Fibroblast of skin of left biceps (primary cell): ENCODE measurements at places on chromosomes 2 and 18.

- DNase-seq: no peak
Observed at GRCh38 chr18:25283781-25284180, 68.2 kb downstream of the ZNF521 start.

DNA sequence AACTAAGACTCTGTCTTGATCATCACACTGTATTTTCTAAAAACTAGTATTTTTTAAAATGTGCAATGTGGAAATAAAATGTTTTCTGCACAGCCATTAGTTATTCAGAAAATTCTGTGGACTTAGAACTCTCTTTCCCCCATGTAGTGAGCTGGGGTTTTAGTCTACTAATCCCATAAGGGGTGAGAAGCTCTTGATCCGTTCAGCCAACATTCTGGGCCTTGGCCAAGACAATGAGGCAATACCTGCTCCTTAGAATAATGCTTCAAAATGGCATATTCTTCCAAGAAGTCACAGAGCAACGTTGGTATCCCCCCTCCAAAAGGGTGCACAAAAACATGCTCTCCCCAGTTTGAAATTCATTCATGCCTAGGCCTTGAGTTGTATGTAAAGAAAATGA, 4.0 kb downstream of the REEP1 start:
- DNase-seq: no peak

GRCh38 chr2:40457837-40458236, 5.9 kb upstream of the SLC8A1 start:
- no peak for DNase-seq

GRCh38 chr2:85737961-85738360, 15.8 kb upstream of the ATOH8 start:
- DNase-seq: no peak

DNA sequence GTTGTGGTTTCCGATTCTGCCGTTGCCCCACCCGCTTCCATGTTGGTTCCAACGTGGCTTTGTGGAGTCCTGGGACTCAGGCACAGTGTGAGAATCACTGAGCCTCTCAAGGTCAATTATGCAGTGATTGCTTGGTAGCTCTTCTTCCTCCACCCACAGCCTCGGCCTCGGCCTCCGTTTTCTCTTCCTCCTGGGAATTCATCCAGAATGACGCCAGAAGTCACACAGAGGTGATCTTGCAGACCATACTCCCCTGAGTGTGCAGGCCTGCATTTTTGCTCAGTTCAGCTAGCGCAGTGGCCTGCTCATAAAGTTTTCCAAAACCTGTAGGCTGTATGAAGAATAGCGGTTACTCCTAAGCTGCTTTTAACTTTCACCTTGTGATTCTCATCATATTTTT, 273.3 kb downstream of the GBX2 start:
- DNase-seq: no peak

DNA sequence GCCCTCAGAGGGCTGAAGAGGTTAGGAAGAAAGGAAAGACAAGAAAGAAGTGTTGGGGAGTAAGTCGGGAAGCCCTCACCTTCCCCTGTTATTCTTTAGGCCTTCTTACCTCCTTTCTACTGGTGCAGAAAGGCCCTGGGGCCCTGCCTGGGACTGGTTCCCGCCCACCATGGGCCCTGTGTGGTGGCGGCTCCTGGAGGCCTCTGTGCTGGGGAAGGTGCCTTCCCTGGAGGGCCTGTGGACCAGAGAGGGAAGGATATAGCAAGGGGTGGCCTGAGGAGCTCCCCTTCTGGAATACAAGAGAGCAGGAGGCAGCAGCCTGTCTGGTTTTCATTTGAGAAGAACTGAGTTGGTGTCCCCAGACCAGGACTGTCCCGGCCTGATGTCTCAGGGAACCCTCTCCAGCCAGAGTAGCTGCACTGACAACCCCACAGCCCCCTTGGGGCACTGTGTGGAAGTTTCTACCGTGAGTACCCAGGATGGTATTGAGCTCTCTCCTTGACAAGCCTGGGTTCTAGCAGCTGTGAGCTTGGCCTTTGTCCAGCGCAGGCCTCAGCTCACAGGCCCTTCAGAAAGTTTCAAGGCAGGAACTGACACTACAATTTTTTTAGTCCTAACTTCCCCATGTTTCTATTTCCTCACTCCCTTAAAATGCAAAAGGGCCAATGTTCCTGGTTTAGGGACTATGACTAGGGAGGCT, 47.1 kb downstream of the EFR3B start:
- no peak for DNase-seq

DNA sequence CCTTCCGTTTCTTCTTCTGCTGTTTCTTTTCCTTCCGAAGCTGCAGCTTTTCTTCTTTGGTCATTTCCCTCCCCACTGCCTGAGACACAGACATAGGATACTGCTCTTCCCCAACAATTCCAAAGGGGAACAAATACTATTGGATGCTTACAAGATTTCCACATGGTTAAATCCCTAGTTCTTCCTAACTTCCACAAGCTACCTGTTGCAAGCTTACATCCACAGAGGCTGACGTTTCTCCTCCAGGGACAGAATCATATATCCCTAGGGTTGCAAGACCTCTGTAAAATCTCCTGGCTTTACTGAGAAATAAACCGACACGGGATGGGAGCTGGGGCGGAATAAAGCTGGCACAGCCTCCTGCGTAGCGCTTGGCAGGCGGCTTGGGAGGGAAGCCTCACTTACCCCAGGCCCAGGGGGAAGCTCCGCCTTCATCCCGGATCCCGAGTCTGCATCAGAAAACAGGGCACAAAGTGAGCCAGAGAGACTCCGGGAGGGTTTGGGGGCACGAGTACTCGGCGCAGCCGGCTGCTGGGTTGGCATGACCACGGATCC, 590 bp downstream of the EIF2B4 start:
- DNase-seq: no peak

DNA sequence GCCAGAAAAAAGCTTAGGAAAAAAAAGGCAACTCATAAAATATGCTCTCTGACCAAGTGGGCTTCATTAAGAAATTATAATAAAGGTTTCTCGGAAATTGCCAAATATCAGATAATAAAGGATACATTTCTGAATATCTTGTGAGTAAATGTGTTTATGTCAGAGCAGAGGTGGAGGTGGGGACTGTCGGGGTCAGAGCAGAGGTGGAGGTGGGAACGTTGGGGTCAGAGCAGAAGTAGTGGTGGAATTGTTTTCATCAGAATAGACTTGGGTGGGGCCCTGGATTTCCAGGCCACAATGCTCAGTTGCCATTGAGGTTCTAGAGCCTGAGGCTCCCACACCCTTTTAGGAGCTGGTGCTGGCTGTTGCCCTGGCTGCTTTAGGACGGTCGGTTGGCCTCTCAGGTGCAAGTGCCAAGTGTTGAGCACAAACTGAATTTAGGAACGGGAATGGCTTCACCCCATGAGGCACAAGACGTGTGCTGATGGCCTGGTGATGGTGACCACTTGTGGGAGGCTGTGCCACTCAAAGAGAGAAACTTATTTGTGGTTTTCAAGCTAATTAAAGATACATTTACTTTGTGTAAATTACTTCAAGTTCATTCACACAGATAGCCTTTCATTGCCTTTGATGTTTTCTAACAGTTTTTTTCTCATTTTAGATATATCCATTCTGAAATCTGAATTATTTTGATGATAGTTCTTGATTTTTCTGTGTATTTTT, 131.5 kb downstream of the ATP9B start:
- DNase-seq: peak; percentile 4

DNA sequence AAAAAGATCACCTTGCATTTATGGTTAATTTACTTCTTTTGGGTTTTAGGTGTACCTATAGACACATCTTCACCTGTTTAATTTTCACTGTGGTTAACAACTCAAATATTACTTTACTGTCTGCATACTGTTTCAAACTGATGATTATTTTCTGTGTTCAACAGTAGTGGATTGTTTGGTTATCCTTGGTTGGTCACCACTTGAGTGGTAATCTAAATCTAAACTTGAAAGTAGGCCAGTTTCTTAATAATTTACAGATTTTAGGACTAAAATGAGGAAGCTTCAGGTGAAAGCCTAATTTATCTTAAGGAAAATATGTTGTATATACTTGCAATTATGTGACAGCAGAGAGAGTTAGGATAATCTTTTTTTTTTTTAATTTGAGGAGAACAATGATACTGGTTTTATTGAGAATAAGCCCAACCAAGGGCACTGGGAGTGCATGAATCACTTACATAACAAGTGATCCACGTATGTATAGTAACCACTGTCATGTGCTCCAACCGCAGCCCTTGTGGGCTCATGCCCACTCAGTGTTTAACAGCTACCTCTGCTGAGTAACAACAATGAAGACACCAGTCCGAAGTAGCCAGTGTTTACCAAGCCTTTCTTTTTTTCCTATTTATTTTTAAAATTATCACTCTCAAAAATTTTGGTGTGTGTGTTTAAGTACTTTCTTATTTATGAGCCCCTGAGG, 31.0 kb upstream of the WDSUB1 start:
- no peak for DNase-seq

GRCh38 chr2:66432801-66433694, 1.9 kb upstream of the MEIS1 start:
- DNase-seq: peak; percentile 95

GRCh38 chr2:188970211-188970610, 4.0 kb upstream of the COL3A1 start:
- DNase-seq: no peak

DNA sequence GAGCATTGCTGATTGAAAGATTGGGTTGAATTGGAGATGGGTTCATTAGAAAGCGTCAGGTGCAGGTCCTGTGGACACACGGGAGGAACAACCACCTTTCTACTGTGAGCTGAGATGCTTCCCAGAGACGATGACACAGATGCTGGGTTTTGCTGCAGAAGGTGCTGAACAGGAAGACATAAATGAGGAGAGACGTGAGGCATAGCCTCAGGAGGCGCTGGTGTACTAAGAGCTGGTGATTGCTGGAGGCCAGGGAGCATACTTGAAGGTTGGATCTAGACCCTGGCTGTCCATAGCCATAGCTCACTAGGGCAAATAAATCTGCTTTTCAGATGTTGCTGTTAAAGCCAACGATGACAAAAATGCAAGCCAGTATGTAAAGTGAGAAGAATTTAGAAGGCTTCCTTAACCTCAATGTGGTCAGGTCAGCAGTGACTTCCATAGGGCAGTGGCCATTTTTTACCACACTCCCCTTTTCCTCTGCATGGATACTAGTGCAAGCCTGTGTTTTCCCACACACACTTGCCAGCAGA, 153.7 kb downstream of the SOX11 start:
- DNase-seq: no peak

GRCh38 chr2:105804266-105804665, 59.6 kb downstream of the NCK2 start:
- no peak for DNase-seq

GRCh38 chr18:59379772-59380522, 20.9 kb upstream of the LMAN1 start:
- peak; percentile 30 for DNase-seq

DNA sequence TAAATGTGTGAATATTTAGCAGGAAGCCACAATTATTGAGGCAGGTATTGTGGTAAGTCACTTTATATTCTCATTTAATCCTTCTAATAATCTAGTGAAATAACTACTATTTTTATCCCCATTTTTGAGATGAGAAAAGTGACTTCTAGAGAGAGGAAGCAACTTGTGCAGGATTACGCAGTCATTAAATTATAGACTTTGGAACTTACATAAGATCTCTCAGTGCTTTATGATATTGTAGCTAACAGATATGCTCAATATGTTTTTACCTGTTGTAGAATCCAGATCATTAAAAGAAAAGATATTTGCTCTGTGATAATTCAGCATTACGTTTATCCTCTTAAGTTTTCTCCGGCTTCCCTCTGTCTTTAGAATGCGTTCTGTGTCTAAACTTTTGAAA, 50.5 kb downstream of the MBD5 start:
- DNase-seq: no peak

- no peak for DNase-seq
Observed at GRCh38 chr18:74314759-74315463, 728 bp upstream of the C18orf63 start.

GRCh38 chr2:19799881-19800780, 101.7 kb downstream of the TTC32 start:
- DNase-seq: no peak

DNA sequence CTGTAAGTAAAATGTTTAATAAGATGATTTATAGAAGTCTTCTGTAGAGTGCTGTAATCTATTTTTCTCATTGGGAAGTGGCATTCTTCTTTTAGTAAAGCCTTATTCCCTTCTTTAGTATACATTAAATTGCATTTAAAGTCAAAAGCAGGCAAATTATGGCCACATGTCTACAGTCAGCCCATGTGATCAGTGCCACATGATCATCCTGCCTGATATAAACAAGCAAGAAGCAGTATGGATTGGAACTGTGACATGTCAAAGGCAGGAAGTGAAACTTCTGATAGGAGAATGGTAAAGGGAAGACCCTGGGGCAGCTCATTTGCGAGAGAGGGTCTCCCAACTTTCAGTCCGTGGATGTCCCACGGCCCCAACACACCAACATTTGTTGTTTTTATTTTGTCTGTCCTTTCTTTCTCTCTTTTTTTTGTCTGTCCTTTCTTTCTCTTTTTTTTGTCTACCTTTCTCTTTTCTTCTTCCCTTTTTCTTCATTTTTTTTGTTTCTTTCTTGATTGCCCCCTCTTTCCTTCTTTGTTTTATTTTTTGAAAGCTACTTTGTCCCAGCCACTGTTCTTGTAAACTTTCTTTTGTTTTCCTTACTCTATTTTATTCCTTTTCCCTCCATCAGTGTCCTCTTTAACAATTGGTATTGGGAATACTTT, 154.9 kb downstream of the DTNA start:
- DNase-seq: no peak

- DNase-seq: no peak
Observed at GRCh38 chr2:174343623-174344455, 9.1 kb downstream of the SP9 start.

GRCh38 chr2:127139766-127140165, 32.8 kb upstream of the BIN1 start:
- no peak for DNase-seq

DNA sequence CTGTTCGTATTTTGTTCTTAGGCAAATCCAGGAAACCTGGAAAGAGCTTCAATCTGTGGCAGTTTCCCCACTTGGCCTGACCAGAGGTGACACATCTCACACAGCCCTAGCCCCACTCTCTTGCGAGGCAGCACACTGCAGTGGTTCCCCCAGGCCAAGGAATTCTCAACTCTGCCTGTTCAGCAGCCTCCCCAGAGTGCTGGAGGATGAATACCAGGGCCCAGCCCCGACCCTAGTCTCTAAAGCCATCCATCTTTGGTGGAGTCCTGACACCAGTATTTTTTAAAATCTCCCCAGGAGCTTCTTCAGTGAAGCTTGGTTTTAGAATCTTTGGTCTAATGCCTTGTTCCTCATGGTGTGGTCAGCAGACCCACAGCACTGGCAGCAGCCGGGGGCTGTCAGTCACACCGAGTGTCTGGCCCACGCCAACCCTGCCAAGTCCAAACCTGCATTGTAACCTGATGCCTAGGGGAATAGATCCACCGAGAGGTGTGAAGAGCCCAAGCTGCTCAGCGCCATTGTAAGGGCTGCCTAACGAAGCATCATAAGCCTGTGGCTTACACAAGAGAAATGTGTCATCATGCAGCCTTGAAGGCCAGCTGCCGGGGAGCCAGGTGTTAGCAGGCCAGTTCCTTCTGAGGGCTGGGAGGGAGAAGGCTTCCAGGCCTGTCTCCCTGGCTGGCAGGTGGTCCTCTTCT, 428.7 kb upstream of the ID2 start:
- DNase-seq: no peak

DNA sequence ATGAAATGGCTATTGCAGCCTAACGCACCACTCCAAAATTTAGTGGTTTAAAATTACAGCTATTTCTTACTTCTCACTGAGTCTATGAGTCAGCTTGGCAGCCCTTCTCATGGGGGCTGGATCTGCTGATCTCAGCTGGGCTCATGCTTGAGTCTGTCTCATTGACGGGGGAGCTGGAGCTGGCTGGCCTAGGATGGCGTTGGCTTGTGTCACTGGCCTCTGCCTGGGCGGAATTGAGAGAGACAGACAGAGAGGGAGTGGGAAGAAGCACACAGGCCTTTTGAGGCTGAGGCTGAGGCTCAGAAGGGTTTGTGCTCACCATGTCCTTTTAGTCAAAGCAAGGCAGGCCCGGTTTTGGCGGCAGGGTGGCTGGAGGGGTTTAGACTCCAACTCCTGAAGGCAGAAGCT, 412.1 kb upstream of the MYT1L start:
- no peak for DNase-seq
